GM04504 (cell line): ENCODE measurements at places on chromosomes 2 and 18.
A peak's percentile ranks its signal among the peaks of the same experiment; 100 is the strongest.

DNA sequence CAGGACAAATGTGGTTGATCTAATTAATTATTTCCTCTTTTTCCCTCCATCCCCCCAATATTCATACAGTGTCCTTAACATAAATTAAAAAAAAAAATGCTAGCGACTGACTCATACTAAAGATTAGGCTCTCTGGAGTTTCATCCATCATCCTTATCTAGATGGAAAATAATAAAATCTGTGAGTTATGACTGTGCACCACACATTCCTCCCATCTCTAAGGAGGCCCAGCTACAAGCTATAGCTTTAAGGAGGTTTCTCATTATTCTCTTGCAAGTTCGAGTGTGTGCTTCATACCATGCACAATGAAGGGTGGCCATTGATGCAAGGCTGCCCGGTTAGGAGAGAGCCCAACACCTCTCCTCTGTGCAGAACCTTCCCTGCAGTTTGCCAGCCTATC is 77.3 kb downstream of the XDH start:
- DNase-seq = no peak

GRCh38 chr2:240503848-240504247 is 53.9 kb downstream of the ANKMY1 start:
- DNase-seq = no peak

DNA sequence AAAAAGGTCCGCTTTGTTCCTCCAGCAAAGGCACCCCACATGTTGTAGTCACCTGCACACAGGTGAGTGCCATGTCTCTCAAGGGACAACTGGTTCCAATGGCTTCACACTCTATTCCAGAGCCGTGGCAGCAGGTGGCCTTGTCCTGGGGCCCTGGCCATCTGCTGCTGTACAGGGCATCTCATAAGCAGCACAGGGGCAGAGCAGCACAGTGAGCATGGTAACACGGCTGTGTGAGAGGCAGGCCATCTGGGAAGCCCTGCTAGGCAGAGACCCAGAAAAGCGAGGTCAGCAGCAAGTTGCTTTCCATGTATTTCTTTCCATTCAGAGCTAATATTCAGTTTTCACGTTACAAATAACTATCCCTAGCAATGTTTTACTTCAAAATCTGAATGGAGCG is 54.7 kb downstream of the CMPK2 start:
- DNase-seq = no peak

DNA sequence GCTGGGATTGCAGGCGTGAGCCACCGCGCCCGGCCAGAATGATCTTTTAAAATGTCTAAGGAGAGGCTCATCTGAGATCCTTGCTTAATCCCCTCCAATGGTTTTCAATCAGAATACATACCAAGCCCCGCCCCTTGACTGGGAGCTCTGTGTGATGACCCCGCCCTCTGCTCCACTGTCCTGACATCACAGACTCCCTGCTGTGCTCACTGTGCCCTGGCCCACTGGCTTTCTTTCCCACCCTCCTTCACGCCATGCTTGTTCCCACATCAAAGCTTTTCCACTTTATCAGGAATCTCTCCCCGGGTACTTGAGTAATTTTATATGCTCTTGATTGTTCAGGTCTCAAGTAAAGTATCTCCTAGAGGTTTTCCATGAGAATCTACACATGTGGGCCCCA is 762.3 kb upstream of the ID2 start:
- no peak for DNase-seq

GRCh38 chr2:67486041-67486796 is 89.1 kb downstream of the ETAA1 start:
- no peak for DNase-seq

GRCh38 chr2:30444273-30444672 is 2.8 kb upstream of the LCLAT1 start:
- DNase-seq = peak; percentile 71

- DNase-seq = no peak
These were observed 1.0 kb upstream of the CUL3 start for GRCh38 chr2:224586127-224586695.
